ENCODE measurements at places on chromosomes 13 and 19.
A peak's percentile ranks its signal among the peaks of the same experiment; 100 is the strongest.

DNA sequence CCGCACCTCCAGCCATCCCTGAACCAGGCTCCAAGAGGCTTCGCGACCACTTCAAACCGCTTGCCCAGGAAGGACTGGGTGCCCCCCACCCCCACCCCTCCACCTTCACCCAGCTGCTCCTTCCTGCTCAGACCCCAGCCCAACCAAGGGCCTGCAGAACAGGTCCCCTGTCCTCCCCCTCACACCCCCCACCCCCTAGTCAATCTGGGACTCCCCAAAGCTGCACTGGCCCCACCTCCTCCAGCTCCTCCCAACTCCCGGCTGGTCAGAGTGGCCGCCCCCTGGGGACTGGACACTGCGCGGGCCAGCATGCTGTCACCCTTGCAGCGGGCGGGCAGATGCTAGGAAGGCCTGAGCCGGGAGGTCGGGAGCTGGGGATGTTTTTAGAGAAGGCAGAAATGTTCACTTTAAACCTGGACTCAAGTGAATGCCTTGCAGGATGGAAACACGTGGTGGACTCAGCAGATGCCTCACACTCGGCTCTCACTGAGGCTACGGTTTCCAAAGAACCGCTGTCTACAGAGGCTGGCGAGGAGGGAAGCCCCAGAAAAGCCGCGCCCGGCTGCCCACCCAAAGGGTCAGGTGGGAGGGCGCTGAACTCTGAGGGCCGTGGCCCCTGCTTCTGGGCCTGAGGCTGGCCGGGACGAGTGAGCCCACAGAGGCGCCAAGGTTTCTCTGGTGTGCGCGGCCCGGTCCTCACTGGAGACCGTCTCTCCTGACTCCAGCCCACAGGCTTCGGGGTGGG, 8.0 kb downstream of the RPL36 start:
- DNase-seq: no peak

GRCh38 chr13:96900986-96901385, 93.3 kb downstream of the OXGR1 start:
- no peak for DNase-seq

- DNase-seq: no peak
These were observed 224.2 kb downstream of the FOXO1 start for GRCh38 chr13:40442231-40442630.

DNA sequence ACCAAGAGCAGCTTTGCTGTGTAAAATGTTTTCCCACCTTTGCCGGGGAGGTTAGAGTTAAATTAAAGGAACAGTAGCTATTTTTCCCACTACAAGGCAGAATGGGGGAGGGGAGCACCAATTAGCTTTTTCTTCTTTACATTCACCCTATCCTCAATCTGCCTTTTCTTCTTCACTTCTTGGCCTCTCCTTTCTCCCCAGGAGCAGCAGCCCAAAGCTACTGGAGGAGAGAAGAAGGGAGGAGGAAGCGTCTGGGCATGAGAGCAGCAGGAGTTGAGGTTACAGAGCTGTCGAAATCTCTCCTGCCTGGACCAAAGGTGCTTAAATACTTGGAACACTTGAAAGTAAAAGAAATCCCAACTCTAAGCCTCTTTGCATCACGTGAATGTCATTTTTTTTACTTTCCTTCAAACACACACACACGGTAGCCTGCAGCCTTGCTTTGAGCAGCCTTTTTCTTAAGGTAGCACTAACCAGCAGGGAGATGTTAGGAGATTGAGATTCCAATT, 39.0 kb upstream of the WASF3 start:
- no peak for DNase-seq

- DNase-seq: no peak
These were observed 28.4 kb downstream of the ZNF844 start for GRCh38 chr19:12092956-12093355.

- DNase-seq: no peak
These were observed at the start of gene SGCG for GRCh38 chr13:23180711-23181110. Gene SGCG (plus strand): TSS chr13:23180979. CDS start chr13:23203695, 22,716 bp downstream.

DNA sequence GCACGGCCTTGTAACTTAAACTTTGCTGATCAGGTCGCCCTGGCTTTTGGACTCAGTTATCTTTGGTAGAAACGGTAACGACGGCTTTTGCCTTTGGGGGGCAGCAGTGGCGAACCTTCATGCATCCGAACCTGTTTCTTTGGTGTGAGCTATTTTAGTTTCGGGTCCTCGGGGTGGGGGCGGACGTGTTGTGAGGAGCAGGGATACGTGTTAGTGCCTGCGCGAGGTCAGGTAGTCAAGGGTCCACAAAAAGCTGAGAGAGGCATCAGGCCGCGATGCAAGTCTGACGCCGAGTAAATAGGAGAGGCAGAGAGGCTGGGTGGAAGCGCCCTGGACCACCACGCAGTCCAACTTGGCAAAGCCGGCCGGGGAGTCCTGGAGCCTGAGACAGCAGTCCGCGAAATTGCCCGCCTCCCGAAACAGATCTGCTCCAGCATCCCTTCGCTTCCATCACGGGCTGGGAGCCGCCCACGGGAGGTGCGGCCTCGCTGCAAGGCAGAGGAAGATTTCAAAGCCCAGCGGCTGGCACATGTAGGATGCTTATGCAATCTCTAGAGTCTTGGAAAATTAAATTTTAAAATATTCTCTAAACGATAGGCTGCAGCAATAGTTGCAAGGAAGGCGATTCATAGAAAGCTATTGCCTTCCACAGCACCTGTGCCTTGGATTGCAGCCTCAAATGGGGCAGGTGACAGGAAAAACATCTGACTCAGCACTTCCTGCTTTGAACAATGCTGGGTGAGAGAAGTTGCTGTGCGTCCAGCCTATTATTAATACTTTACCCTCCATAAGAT, 4.6 kb upstream of the TPP2 start:
- peak; percentile 80 for DNase-seq

DNA sequence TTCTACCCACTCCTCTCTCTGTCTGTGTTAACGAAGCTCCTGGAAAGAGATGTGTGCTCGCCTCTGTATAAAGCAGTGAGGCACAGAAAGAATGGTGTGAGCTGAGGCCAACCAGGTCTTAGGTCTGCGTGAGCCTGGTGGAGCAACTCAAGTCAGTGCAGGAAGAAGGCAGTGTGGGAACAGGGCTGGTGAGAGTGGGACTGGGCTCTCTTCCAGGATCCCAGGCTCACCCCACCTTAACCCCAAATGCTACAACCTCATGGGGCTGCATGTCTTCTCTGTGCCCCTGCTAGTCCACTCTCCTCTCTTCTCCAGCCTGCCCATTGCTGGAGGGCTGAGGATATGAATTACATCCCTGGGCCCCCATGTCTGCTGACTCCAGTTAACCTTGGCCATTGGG, 127.4 kb downstream of the DCT start:
- no peak for DNase-seq

GRCh38 chr13:72384186-72384823, 343.1 kb downstream of the MZT1 start:
- no peak for DNase-seq

DNA sequence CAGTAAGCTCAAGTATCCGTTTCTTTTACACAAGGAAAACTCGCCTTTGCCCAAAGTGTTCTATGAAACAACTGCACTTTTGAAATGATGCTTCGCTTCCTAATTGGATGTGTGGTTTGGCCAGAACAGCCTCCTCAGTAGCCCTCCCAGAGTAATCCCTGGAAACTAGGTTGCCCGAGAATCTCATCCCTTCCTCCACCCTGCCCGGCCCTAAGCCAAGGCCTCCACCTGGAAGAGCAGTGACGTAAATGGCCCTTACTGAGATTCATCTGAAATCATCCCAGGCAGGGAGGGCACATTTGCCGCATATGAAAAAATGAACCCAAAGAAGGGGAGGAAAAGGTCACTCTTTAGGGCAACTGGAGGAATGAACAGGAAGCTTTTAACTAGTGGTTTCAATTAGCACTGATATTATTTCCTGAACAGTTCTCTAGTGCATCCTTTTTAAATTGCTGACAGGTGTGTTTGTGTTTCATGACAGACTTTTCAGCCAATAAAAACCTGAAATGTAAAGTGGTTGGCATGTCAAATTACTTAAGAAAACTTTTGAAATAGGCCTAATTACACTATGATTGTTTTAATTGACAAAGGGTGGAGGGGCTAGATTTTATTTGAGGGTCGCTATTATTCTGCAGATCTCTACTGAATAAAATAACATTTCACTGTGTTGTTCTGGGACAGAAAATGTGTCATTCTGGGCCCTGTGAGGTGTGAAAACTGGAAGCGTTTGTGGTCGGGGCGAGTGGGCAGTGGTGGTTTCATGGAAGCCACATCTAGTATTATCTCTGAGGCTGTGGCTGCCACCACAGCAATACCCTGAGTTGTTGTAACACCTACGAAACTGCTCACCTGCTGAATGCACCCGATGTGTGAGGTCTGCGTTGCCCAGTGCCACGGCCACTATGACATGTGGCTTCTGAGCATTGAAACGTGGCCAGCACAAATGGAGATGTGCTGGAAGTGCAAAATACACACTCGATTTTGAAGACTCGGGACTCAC, 112.1 kb downstream of the ZIC5 start:
- DNase-seq: peak; percentile 74

GRCh38 chr19:17365361-17365760, 11.8 kb downstream of the PLVAP start:
- DNase-seq: no peak

GRCh38 chr13:97225533-97225932, 3.4 kb downstream of the MBNL2 start:
- DNase-seq: peak; percentile 2

- DNase-seq: no peak
These were observed 45.3 kb upstream of the SERTM1 start for GRCh38 chr13:36628377-36629056.

- DNase-seq: no peak
These were observed 23.8 kb upstream of the CBY2 start for GRCh38 chr13:45678282-45678681.

- no peak for DNase-seq
These were observed 125.2 kb downstream of the COG6 start for GRCh38 chr13:39780711-39781110.

DNA sequence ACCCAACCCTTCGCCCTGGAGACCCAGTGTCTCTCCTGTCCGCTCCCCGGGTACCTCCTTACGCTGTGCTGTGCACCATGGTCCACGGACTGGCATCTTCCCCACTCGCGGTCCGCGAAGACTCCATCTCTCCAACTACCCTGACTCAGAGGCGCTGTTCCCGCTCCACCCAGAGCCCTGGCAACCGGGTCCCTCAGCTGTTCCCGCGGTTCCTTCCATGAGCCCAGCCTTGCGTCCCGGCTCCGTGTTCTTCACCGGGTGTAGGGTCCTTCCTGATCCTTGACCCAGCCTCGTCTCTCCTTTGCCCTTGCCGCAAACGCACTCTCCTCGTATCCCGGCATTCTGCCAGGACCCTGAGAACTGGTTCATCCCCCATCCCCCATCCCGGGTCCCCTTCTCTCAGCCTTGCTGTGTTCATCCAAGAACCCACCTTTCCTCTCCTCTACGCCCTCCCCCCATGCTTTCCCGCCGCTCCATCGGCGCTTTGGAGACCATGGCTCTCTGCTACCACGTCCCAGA, 664 bp downstream of the ICAM5 start:
- DNase-seq: no peak

DNA sequence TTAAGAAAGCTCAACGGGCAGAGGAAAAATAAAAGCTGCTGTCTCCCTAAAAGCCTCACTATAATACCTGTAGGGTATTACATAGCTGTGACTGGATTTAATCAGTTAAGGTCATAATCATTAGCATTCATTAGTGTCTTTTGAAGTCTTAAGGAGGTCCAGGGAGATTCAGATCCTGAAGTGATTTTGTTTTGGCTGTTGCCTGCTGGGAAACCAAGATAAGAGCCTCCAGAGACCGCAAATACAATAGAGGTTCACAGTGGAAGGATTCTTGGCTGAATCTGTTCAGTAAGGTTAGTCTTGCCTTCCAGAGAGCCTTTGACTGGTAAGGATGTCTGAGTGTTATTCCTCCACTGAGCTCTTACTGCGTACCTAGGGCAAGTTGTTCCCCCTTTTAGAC, 54.0 kb upstream of the TNFRSF19 start:
- DNase-seq: no peak

DNA sequence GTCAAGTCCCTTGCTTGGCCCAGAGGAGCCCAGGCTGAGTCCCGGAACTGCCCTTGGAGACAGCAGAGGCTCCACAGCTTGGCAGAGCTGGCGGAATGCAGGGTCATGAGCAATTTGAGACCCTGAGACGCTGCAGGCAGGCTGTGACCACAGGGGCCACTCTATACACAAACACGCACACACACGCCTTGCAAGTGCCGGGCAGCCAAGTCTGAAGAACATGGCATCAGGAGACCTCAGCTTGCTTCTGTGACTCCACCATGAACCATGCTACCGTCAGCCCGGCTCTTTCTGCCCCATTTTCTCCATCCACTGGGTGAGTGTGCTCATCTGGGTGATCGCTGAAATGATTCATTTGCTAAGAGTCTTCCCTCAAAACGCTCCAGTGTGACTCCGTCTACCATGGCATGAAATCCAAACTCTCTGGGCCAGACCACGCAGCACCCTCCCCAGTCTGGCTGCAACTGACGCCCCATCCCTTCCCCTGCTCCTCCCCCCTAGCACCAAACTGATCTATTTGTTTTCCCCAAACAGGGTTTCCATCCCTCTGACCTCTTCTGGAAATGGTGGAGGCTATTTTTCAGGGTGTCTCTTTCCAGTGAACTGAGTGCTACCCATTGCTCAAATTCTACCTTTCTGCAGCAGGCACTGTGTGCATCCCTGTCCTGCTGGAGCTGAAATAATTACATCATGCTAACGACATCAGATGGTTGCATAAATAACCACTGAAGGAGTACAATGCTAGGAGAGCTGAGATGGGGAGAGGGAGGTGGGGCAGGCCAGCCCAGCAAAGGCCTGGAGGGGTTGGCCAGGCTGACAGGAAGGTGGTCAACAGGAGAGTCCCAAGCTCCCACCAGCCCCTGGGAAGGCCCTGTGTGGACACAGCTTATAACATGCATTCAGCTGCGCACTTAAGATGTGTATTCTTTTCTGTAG, 3.1 kb downstream of the CARS2 start:
- no peak for DNase-seq

DNA sequence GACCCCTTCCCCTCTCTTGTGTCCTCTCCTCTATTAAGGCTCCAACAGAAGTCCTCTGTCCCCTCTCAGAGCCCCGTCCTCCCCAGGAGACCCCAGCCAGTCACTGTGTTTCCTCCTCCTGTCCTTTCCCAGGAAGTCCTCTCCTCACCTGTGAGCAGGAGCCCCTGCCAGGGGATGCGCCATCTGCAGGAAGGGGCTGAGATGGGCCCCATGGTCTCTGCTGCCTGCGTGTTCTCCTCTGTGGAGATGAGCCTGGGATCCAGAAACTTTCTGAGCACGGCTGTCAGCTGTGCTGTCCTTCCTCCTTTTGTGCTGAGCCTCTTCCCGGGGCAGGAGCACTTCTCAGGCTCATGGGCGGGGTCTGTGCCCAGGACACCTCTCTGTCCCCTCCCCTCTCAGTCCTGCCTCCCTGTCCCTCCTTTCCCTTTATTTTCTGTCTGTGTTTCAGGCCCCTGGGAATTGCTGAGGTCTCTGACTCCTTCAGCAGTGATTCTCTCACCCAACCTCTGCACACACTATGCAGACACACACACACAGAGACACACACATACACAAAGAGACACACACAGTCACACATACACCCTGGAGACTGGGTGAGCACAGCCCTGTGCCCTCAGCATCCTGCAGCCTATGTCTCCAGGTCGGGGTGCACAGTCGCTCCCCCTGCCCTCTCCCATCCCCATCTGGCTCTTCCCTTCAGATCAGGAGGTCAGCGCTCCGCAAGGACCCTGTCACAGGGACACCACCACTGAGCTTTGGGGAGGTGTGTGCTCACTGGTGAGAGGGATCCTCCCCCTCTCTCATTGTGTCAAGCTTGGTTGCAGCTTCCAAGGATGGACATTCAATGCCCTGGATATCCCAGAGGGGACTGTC, at the start of gene CEACAM8:
Gene CEACAM8, minus strand, starts transcription at position 308 of the 873 bp plus-strand sequence. Its CDS starts 96 bp downstream, at position 212.
- no peak for DNase-seq

- DNase-seq: no peak
These were observed 668 bp upstream of the SBK3 start for GRCh38 chr19:55546011-55546410.

All from stimulated activated naive CD4-positive, alpha-beta T cell treated with Interleukin-2 at 50 U/mL for 16 hours (primary cell).